ENCODE measurements at places on chromosomes 1 and 21.

DNA sequence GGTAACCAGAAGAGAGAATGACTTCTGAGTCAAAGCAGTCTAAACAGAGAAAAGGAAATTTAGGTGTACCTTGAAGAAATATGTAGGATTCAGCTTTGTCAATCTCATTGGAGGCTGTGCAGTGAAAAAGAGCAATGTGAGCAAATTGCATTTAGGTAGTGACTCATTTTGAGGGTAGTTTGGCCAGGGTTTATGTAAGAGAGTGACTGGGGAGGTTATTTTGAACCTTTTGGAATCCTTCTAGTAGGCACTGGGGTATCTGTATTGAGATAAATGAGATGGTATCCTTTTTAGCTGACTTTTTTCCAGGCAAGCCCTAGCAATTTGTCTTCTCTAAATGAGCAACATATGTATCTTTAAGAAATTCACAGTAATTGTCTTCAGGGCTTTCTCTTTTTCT is 95.9 kb downstream of the DISP1 start:
- DNase-seq, result no peak

DNA sequence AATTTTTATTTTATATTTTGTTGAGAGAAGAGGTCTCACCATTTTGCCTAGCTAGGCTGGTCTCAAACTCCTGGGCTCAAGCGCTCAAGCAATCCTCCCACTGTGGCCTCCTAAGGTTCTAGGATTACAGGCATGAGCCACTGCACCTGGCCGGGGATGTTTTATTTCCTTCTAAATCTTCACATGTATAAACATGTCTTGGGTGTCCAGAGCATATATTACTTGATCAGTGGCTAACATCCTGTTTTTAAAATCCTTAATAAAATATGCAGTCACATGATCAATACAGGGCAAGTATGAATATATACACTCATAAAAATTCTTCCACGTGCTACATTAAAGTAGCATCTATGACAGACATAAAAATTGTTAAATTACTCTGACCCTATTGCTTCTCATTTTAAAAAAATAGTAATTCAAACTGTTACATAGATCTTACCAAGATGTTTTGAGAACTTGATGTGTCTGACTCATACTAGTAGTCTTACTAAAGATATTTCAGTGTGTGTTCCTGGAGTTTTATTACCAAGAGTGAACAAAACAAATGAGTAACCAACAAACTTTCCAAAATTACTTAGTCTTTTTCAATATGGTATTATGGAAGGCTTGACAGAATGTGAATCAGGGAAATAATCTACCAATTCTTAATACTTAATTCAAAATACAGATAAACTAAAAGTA is 222.5 kb downstream of the SLC45A1 start:
- no peak for DNase-seq

DNA sequence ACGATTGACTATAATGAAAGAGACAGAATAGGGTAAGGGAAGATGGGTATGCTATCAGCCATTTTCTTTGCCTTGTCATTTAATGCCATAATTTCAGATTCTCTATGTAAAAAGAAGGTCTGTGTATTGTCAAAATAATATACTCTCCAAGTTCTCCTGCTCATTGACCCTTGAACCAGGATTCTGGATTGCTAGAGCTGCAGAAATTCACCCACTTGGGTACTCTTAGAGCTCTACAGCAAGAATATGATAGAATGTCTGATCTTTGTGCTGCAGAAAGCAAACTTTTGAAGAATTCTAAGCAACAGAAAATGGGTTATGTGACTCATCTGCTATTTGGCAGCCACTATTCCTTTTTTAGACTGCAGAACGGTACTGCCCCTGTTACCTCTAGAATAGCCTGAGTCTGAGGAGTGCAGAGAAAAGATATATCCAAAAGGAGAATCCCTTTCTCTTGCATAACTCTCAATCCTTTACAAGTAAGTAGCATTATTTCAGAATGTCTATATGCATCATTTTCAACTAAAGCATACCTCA is 78.2 kb upstream of the TENT5C start:
- DNase-seq, result no peak

GRCh38 chr1:184583849-184584248 is 170.8 kb downstream of the EDEM3 start:
- DNase-seq, result no peak

Data from activated naive CD4-positive, alpha-beta T cell treated with Interleukin-2 at 50 U/mL for 16 hours (primary cell).